Activated naive CD8-positive, alpha-beta T cell treated with anti-CD3 and anti-CD28 coated beads, Interleukin-2, amount 10 ng/mL, durations not matched to agents 7 days and 5 days (primary cell): ENCODE measurements at places on chromosomes 2 and 18. TPM values are rescaled to one million over a fixed set of nuclear protein-coding genes. Genes with fewer than 3 reads are reported as not detected.

ALPI gene
- total RNA-seq: not detected

ARHGAP28 gene
- not detected for total RNA-seq

ATP8B1 gene
- 0.25 TPM for total RNA-seq

PLGLB1 gene
- 14.0 TPM for total RNA-seq

CAMKMT gene
- total RNA-seq: 12.9 TPM

FRZB gene
- not detected for total RNA-seq

- no peak for DNase-seq
Observed at GRCh38 chr2:159065313-159065712, 96.9 kb downstream of the TANC1 start.

DNA sequence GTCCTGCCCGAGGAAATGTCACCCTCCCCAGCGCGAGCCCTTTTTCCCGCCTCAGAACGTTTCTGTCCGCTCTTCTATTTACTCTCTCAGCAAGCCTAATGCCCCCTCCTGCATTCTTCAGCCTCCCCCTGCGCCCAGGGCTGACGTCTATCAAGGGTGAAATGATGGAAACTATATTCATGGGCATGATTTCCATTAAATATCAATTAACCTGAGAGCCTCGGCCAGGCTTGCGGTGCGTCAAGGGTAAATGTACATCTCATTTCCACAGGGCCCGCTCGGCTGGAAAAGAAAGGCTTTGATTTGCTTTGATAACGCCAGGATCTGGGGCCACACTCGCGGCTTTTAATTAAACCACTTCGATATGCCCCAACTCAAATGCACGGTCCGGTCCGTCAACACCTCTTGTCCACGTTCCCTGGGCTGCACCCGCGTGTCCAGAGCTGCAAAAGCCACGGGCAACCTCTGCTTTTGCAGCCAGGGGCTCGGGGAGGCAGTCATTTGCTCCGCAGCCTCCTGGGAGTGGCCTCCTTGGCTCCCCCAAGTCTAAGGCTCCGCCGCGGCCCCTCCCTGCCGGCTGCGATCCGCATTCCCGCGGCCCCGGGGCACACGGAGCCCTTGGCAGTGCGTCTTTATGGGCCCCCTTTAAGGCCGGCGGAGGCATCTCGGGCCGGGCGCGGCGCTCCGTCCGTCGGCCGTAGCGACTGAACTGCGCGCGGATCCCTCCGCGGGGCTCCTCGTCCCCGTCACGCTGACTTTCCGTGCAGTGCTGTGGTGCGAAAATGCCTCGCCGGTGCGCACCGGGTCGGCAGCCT lies at the start of gene HOXD8:
Gene HOXD8 (plus strand): TSS at position 724 of the 815 bp plus-strand sequence. CDS start 662 bp downstream, outside the sequence.
- peak; percentile 49 for DNase-seq

DNA sequence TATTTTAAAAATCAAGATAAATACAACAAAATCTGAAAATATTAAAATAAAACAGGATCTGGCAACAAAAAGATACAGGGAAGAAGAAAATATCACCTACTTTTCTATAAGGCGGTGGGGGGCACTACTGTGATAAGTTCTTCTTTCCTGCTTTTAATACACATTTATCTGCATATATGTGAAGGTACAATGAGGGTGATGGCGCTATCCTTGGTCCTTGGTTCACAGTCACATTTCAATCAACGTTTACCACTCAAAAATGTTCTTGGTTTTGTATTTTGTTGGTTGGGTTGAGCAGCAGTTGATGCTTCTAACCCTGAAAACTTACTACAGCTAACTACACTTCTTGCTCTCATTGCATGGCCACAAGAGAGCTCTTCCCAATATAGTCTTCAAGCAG lies 112.4 kb downstream of the COL6A3 start:
- DNase-seq: no peak

- no peak for DNase-seq
Observed at GRCh38 chr2:38554973-38555595, 47.6 kb downstream of the HNRNPLL start.

DNA sequence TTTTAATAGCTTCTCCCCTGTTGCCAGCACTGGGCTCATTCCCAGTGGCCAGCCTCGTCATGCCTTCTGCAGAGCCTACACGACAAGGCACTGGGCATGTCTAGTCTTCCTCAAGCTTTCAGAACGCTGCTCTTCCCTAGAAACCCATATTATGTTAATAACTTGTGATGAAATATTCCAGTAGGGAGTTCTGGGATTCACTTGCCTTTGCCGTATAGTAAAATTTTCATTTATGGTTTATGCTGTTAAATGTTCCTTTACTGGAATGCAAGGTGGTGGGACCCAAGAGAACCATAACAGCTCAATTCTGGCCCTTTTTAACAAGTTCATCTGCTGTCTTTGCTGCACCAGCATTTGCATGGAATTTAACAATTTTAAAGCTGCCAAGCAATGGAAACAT lies 45.5 kb upstream of the SLC14A1 start:
- DNase-seq: no peak

DNA sequence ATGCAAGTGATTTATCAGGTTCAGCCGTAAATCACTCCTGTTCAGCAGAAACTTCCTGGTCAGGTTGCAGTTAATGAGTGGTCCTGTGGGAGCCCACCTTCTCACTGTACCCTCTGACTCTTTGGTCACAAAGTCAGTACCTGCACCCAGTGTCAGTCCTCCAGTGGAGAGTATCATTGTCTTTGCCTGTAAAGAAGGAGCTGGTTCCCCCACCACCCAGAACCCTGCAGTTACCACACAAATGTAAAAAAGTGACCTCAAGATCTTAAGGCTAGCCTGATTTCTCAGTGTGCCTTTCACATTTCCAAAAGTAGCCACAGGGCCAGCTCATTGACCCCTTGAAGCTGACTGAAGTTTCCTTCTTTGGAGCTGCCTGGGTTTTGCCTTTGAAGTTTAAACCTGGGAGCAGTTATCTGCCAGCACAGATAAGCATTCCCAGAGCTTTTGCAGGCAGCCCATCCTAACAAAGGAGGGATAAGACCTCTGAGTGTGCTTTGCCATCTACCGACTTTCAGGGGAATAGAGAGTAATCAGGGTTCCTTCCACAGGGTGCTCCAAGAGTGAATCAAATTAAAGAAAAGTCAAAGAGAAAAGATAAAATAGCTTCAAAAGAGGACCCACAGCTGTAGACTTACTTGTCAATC lies 725.2 kb downstream of the CPS1 start:
- no peak for DNase-seq

DNA sequence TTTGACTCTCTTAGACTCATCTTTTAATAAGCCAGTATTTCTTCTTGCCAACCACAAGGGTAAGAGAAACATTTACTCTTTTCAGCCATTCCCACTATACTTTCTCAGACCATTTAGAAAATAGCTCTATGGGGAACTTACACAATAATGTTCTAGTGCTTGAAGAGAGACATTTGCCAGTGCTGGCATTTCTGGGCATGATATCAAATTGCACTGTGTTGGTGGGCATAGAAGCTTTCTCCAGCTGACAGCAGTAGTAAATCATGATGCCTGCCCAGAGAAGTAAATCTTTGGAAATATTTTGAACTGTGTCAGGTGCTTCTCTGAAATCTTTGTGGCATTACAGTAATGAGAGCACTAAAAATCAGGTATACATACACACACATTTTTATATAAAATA lies 346.6 kb downstream of the CBLN2 start:
- no peak for DNase-seq

DNA sequence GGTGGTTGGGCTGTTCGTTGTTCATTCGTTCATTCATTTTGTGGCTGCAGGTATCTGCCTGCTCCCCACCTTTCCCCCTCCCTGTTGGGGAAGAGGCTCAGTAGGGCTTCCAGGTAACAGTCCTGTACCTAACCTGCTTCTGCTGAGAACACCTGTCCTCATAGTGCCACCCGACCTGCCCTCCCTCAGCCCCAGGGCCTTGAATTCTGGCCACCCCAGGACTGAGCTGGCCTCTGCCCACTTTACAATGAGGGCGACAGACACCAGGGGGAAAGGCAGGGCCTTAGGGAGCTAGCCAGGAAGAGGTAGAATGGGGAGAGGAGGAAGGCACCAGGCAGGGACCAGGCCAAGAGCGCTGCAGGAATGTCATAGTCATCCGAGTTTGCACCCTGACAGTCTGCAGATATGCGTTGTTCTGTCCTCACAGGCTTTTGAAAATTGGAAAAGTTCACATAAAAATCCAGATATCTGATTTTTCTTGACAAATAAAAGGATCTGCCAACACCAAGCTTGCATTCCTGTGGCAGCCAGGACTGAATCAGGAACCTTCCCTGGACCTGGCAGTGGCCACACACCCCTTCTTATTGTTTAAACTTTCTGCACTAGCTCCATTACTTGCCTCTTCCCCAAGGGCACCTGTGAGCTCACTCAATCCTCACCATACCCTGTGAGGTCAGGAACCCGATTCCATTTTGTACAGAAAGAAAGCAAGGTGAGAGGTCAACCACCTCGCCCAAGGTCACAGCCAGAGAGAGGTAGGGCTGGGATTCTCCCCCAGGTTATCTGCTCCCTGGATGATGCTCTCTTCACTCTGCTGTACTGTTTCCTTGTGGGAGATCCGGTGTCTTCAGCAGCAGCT lies 35.3 kb upstream of the MRPL33 start:
- DNase-seq: no peak

DNA sequence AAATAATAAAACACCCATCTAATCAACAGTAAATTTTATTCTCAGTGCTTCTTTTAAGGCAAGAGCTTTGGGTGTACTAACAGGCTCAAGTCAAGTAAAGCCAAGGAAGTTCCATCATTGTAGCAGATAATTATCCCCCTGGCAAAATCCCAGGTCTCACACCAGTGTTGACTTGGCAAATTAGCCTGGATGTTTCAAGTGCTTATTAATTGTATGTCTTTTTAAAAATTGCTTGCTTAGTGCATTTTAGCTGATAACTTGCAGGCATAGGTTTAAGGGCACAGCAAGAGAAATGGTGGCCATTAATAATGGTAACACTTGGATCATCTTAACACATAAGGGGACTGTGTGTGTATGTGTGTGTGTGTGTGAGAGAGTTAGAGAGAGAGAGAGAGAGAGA lies 42.0 kb upstream of the FMNL2 start:
- no peak for DNase-seq

DNA sequence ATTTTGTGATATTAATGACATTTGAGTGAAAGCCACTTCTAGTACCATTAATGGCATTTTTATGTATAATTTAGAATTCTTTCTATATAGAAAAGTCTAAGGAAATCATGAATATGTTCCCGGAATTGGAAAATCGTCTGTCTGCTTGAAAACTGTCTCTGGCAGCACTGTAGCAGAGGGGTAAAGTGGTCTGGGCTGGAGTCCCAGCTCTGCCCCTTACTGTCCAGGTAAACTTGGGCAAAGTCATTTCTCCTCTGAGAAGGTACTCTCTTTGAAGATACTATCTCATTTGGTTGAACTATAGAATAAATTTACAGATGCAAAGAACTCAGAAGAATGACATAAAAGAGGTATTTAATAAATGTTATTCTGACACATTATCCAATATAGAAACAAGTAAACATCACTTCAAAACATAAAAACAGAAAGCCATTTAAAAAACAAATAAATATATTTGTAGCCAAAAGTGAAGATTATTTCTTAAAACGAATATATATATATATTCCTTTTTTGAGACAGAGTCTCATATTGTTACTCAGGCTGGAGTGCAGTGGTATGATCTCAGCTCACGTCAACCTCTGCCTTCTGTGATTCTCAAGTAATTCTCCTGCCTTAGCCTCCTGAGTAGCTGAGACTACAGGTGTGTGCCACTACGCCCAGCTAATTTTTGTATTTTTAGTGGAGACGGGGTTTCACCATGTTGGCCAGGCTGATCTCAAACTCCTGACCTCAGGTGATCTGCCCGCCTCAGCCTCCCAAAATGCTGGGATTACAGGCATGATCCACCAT lies 149.8 kb upstream of the ITGA4 start:
- DNase-seq: no peak

DNA sequence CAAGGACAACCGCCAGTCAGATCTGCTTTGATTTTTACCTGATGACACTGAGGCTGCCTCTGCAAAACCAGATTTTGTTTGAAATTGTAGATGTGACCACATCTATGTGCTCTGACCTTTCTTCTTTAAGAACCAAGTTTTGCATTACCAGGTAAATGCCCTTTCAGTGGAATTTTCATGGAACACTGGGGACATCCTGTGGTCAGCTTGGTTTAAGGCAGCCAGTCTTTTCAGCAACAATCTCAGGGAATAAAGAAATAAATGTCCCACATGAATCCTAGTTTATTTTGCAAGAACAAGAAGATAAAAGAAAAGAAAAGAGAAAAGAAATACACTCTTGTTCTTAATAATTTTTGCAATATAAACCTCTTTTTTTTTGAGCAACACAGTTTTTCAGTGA lies 90.6 kb downstream of the POU3F3 start:
- no peak for DNase-seq

DNA sequence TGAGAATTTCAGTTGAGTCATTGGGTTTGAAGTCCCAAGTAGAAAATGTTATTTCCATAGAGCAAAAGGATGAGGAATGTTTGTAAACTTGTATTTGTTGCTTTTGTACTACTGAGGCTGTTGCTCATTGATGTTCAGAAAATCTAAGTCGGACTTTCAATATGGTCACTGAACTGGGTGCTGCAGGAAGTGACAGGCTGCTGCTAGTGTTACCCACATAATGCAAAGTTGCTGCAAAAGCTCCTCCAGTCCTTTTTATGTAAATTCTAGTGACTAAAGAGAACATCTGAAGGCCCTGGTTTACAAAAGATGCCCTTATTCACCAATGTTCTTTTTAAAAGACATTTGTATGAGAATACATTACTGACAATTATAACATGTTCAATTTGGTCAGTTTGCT lies 131.1 kb upstream of the FAM98A start:
- no peak for DNase-seq

DNA sequence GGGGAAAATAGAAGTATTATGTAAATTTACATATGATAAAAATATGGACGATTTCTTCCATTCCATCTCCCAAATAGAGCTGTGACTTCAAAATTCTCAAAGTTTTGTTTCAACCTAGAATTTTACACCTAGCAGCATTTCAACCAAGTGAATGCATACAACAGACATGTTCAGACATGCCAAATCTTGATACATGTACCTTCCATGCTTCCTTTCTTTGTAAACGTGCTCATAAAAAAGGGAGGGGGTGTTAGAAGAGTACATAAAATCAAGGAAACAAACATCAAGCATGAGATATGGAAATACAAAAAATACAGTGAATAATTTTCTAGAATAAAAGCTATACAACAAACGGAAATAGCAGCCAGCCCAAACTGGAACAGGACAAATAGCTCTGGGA lies 974.2 kb downstream of the ERBB4 start:
- DNase-seq: no peak

GRCh38 chr2:102737431-102737830 lies 24.4 kb upstream of the TMEM182 start:
- DNase-seq: no peak

- no peak for DNase-seq
Observed at GRCh38 chr2:70089220-70089982, 2.1 kb downstream of the PCBP1 start.

DNA sequence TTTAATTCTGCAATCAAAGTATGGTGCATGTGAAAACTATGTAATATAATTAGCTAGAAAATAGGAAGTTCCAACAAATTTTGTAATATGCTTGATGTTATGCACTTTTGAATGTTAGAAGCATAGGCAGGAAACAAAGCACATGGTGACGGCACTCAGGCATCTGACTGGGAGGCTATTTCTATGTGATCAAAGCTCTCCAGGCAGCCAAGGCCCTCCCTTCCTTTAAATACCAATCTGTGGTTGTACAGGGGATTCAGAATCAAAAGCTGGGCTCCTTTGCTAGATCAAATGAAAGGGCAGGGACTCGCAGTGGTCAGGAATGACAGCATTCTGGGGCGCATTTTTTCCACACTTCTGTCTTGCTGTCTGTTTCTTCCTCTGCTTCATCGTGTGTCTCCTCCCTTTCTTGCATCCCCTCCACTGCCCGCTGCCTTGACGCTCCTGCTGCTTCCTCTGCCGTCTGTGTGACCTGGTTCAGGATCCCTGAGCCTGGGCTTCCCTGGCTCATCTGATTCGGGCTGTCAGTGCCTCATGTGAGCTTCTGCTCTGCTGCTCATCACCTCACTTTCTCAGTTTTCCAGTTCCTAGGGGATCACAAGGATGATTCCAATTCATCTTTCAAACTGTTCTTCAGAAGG lies 30.9 kb downstream of the TMEM182 start:
- DNase-seq: no peak
